HS-5 (cell line): ENCODE measurements at places on chromosomes 16 and 17.

GRCh38 chr16:25988084-25988483, 296.3 kb downstream of the HS3ST4 start:
- no peak for DNase-seq

- DNase-seq, result no peak
Measured at GRCh38 chr17:38451840-38452529, 23.7 kb downstream of the ARHGAP23 start.

- DNase-seq, result no peak
Measured at GRCh38 chr16:73527187-73527586, 479.3 kb upstream of the ZFHX3 start.

DNA sequence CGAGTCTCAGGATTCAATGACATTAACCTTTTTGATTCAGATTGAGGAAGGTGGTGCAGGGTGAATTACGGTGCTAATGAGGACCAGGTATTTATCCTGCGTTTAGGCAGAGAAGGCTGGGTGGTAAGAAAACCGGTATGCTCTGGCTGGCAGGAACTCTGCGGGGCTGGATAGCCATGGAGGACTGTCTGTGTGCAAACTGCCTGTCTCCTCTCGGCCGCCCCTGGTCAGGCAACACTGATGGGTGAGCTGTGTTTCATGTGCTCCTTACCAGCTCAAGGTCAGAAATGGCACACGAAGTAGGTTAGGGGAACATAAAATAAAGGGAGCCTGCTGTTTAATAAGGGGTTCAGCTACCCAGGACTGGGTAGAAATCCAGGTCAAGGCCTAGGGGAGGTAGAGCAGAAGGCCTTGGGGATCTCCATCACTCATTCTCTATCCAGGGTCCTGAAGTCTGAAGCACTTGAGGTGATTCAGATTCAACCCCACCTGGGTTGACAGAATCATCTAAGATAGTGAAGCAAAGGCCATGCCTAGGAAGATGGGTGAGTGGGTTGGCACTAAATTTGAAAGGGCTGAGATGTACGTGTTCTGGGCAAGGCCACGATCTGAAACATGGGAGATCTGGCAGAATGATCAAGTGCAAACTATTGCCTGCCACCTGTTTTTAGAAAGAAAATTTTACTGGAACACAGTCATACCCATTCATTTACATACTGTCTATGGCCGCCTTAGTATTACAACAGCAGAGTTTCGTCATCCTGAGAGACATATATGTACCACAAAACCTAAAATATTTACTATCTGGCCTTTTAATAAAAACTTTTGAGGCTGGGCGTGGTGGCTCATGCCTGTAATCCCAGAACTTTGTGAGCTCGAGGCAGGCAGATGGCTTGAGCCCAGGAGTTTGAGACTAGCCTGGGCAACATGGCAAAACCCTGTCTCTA, 292.5 kb downstream of the XYLT1 start:
- DNase-seq, result no peak

- DNase-seq, result no peak
Measured at GRCh38 chr17:58997756-58998553, 108.7 kb downstream of the TRIM37 start.

DNA sequence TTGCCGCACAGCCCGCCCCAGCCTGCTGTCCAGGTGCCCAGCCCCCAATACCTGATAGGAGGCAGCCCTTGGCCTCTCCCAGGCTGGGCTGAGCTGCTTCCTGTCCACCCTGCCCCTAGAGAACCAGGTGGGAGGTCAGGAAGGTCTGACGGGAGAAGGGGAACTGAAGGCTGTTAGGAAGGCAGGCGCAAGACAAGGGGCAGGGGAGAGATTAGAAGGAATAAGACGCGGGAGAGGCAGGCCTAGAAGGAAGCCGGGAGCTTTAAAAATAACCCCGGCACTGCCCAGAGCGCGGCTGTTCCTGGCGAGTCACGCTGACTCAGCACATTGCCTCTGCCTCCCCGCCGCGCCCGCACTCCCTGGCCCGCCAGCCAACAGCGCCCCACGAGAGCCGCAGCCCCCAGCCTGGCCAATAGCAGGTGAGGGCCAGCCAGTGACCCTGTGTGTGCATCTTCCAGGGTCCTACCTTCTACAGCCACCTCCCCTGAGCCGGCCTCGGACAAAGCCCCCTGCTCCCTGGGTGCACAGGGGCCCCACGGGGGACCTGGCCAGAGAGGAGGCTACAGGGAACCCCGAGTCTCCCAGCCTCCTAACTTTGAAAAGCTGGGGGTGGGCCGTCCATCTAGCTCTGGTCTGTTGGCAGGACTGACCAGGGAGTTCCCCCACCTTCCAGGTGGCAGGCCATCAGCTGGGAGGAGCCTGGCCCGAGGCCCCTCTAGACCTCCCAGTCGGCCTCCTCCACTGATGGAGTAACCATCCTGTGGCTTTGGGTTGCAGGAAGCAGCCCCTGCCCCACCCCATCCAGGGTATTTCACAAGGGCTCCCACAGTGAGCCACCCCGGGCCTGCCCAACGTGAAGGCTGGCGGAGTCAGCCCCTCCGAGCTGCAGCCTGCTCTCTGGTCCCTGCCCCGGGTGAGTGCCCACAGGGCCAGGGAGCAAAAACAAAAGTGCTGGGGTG, 4.0 kb downstream of the MAFG start:
- no peak for DNase-seq

DNA sequence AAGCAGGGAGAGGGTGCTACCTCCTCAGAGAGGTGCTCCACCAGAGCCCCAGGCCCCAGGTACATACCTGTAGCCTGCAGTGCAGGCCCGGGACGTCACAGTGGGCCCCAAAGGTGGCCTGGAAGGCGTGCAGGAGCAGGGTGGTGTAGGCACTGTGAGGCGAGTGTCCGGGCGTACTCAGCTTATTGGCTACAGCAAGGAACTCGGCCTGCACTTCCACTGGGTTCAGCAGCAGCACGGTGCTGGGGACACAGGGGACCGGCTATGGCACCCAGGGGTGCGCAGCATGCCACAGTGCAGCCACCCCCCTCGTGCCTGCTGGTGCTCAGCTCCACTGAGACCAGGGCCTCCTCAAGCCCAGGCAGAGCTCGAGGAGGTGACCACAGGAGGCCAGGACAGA, 23.2 kb upstream of the PIK3R6 start:
- no peak for DNase-seq

DNA sequence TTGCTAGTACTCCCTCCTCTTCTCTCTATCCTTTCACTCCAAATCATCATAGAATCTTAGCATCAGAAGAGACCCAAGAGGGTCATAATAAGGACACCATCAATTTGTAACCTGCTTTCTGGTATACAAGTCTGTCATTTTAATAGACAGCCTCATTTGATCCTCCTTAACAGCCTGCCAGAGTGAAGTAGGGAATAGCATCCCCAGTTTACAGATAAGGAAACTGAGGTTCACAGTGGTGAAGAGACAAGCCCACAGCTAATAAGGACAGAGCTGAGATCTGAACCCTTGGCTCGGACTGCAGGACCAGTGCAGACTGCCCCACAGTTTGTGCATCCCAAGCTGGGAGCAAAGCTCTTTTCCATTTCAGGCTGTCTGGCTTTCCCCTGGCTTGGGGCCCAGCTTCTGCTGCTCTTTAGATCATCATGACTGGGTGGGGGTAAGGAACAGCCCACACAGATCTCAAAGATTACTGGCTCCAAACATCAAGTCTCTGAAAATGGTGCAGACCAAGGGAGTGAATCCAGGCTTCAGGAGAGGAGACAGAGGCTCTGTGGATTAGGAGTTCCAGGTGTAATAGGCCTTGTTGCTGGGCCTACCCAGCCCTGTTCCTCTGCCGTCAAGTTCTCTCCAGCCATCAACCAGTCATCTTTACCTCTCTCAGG, 10.3 kb upstream of the IGFBP4 start:
- DNase-seq, result no peak

- DNase-seq, result peak; percentile 99
Measured at GRCh38 chr16:29943846-29944799, 17.8 kb upstream of the TMEM219 start.

- DNase-seq, result no peak
Measured at GRCh38 chr16:51936846-51937245, 610.1 kb downstream of the TOX3 start.

GRCh38 chr16:56667581-56668571, at the start of gene MT1G:
Gene MT1G, minus strand, starts transcription at chr16:56668065. Its CDS starts 72 bp downstream, at chr16:56667993.
- DNase-seq, result no peak

- no peak for DNase-seq
Measured at GRCh38 chr17:50067996-50068395, 12.1 kb downstream of the ITGA3 start.

DNA sequence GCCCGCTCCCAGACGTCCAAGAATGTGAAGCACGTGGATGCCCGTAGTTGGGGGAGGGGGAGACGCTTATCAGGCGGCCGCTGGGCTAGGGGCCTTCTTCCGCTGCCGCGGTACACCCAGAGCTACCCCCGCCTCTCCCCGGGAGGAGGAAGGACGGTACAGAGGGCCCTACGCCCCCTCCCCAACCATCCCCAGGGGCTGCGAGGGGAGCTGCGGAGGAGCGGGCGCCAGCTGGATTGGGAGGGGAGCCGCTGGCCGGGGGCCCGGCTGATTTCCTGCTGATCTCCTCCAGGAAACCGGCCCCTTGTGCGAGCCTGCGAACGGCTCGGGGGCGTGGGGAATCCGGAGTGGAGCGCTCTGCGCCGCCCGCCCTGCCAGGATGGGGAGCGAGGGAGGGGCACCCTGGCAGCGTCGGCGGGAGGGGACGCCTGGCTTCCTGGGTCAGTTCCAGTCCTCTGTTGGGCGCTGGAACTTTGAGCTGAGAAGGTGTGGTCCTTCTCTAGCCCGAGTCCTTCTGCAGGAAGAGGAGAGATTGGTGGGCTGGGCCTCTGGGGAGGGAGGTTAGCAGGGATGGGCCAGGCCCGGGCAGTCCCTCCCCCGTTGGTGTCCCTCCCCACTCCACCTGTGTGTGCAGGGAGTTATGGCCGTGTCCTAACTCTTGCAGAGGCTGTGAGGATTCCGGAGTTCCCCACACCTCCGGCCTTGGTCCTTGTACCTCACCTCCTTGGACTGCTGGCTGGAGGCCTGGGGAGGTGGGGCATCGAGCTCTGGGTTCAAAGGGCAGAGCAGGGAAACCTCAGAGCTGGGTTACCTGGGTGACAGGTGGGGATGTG, 19.2 kb downstream of the GJD3 start:
- DNase-seq, result no peak

DNA sequence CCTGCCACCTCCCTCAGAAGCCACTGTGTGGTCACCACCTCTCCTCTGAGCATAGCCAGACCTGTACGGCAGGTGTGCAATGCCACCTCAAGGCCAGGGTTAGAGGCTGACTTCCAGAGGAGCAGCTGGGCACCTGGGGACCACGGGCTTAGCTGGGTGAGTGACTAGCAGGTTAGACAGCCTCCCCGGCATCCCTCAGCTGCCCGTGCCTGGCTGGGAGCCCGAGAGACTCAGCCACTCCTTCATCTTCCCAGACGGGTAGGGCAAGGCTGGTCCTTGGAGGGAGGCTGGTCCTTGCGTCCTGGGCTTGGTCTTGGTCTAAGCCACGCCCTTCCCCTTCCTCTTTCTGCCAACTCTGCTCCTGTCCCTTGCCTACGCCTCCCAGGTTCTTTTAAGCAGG, 7.8 kb downstream of the CRHR1 start:
- DNase-seq, result no peak

DNA sequence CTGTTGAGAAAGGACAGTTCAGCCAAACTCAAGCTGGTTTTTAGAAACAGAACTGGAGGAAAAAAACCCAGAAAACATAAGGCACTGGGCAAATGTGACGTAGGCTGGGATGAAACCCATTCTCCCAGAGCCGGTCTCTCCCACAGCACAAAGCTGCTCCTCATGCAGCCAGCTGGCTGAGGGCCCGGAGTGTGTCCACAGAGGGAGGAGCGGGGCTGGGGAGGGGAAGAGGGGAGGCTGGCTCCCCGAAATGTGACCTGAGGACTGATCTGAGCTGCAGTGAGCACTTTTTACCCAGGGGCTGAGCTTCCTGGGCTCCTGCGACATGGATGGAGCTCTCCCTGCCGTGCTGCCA, 20.8 kb downstream of the FOXF1 start:
- no peak for DNase-seq

DNA sequence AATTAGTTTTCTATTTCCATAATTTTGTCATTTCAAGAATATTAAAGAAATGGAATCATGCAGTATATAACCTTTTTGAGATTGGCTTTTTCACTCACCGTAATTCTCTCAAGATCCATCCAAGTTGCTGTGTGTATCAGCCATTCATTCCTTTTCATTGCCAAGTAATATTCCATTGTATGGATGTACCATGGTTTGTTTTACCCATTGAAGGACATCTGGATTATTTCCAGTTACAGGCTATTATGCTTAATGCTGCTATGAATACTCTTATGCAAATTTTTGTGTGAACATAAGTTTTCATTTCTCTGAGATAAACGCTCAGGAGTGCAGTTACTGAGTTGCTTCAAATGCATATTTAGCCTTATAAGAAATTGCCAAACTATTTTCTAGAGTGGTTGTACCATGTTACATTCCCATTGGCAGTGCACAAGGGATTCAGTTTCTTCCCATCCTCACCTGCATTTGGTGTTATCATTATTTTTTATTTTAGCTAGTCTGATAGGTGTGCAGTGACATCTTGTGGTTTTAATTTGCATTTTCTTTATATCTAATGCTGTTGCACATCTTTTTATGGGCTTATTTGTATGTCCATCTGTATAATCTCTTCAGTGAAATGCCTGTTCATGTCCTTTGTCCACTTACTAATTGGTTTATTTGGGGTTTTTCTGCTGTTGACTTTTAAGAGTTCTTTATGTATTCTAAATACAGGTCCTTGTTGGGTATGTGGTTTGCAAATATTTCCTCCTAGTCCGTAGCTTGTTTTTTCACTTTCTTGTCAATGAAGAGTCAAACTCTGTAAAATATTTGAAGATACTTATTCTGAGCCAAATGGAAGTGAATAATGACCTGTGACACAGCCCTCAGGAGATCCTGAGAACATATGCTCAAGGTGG, 32.7 kb downstream of the BMERB1 start:
- DNase-seq, result no peak

GRCh38 chr17:61401389-61402072, 1.9 kb downstream of the TBX2 start:
- no peak for DNase-seq

- no peak for DNase-seq
Measured at GRCh38 chr17:2580661-2581060, 12.8 kb upstream of the PAFAH1B1 start.

- DNase-seq, result no peak
Measured at GRCh38 chr17:3542410-3543088, 15.1 kb downstream of the TRPV3 start.

DNA sequence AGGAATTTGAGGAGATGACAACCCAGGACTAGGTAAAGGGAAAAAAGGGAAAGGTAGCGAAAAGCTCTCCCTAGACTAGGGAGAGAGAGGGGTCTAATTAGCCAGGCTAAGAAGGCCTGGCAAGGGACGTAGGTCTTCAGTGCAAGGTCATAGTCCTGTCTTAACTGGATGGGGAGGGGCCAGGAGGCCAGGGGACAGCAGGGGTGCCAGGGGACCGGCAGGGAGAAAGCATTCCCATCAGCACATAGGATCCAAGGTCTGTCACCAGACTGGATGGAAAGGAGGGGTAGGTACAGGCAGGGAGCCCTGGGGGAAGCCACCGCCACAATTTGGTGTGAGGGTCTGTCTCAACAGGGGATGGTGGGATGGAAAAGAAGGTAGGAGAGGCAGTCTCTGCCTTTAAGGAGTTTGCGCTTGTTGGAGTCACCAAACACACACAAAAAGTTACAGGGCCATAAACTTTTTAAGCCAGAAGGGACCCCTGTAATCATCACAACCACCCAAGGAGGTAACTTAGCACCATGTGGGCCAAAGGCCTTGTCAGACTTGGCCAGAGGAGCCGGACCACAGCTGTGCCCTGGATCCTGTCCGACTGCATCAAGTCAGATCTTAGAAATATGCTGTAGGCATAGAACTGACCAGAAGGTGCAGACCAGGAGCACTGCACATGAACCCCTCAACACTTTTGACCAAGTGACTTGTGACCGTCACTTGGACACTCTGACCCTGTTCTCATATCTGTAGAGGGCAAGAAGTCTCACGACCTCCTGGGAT, 10.0 kb downstream of the AXIN2 start:
- no peak for DNase-seq
